ENCODE measurements at places on chromosomes 1 and 21. TPM values are rescaled to one million over a fixed set of nuclear protein-coding genes. Genes with fewer than 3 reads are reported as not detected.

- DNase-seq: no peak
Measured at GRCh38 chr1:28517649-28517999, 11.8 kb downstream of the RCC1 start.

VANGL2 gene
- polyA plus RNA-seq: 10.9 TPM

GRCh38 chr1:10564063-10564462, 89.3 kb downstream of the PEX14 start:
- DNase-seq: no peak

LDLRAD1 gene
- not detected for polyA plus RNA-seq

DNA sequence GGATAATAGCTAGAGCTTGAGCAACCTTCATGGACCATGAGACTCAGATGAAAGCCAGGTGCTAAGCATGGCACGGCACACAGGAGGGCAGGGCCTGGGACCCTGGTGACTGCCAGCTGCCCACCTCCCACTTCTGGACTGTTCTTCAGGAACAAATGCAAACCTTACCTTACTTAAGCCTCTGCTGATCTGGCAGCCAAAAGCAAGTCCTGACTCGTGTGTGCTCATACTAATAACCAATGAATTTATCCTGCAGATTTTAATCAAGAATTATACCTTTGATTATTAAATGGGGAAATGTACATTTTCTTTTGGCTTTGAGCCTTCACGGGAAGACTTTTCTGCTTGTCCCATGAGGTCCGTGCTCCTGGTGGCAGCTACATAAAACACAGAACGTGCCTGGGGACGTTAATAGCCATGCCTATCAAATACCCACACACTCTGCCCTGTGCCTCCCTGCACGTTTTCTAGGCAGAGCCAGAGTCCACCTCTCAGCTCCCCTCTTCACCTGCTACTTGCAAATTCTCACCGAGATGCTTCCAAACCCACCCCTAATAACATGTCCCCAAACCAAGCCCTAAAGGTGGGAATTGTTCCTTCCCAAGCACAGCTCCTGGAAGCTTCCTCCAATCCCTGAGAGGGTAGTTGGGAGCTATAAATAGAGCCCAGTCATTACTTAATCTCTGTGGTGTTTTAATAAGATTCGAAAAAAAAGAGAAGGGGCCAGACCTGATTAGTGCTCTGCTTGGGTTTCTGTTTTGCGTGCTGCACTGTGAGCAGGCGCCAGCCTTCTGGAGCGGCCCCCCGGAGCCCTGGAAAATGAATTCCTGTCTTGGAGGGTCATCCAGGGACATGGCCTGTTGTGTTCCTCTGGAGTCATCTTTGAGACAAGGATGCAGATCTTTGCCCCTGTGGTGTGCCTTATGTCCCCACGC, 33.5 kb downstream of the SLC1A7 start:
- no peak for DNase-seq

LCE1D gene
- polyA plus RNA-seq: not detected

DNA sequence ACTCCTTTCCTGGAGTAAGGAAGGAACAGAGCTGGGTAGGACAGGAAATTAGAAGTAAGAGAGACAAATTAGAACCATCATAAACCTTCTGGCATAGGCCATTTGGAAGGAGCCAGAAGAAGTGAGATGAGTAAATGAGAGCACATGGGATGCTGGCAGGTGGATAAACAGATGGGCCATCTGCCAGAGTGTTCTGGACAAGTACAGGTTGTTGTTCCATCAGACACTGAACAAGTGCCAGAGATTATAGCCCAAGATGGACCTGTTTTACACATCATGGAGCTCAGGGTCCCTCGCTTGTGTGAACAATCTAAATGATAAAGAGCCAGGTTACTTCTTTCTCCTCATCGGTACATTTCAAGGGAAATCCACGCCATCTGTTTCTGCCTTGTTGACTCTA, 200.3 kb downstream of the HHIPL2 start:
- DNase-seq: no peak

GRCh38 chr1:63931468-63931867, 157.7 kb downstream of the ROR1 start:
- DNase-seq: no peak

DNA sequence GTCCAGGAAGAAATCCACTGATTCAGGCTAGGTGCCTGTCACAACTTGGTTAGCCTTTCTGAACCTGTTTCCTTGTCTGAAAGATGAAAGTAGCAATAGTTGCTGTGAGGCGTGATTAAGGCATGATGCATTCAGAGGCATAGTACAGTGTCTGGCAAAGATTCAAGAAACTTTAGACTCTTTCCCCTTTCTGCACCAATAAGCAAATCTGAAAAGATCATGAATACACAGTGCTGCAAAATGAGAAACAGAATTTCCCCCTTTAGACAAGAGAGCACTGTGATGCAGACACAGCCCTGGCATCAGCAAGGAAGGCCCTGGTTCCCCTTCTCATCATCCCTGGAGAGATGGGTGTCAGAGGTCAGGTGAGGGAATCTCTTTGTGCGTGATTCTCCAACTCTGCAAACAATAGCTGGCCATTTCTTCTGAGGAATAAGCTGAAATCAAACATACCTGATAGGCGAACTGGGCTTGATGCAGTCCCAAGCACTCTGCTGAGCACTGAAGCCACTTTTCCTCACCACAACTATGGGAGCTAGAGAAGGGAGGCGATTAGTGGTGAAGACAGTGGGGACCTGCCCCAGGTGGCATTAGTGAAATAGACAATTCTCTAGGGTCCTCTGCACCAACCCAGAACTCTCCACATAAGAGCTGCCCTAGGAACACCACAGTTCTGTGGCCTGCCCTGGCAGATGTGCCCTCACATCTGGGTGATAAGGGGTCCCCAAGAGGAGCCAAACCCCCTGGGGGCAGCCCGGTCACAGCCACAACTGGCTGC, 41.7 kb downstream of the ITPKB start:
- DNase-seq: peak; percentile 74

DNA sequence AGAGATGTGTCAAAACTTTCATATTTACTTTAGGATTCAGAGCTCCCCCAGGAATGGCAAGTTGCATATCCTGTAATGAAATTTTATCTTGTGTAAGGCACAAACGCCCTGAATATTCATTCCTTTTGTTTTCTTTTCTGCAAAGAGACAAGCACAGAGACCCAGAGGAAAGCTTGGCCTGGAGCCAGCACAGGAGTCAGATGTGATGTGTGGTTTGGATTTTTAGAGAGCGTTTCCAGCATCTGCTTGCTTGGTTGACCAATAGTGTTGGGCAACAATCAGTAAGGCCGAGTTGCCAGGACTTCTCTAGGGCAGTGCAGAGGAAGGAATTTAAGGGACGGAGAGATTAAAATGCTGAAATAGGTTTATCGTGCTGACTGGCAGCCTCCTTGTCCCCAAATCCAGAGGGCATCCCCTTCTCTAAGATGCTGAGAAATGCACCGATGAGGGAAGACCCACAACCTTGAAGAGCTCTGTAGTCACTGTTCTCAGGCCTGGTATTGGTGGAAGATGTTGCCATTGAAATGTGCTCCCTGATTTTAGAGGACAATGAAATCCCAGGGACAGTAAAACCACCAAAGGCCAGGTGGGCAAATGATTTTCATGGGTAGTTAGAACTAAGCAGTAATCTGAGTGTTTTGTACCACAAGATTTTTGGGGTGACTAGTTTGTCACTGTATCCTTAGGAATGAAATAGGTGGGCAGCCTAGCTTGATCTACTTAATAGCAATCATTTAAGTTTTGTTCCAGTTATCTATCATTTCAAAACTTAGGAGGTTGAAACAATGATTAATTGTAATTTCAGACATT, 37.9 kb upstream of the RHOU start:
- DNase-seq: no peak

DNA sequence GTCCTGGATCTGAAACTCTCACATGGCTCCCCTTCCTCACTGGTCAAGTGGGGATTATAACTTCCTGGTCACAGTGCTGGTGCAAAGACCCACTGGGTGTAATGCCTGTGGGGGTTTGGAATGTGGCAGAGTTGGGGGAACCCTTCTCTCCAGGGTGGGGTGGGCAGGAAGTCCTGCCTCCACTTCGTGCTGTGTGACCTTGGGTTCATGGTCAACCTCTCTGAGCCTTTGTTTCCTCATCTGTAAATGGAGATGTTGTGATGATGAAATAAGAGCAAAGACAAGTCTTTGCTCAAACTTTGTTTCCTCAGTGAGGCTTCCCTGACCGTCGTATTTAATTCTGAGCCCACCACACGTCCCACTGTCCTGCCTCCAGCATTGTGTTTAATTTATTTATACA, 564.7 kb downstream of the PTPRU start:
- DNase-seq: no peak

- DNase-seq: no peak
Measured at GRCh38 chr1:218982482-218982881, 191.2 kb upstream of the LYPLAL1 start.

CACNA1S gene
- polyA plus RNA-seq: not detected

- DNase-seq: no peak
Measured at GRCh38 chr21:45854690-45855247, 126.8 kb upstream of the COL6A1 start.

SLC1A7 gene
- not detected for polyA plus RNA-seq

DNA sequence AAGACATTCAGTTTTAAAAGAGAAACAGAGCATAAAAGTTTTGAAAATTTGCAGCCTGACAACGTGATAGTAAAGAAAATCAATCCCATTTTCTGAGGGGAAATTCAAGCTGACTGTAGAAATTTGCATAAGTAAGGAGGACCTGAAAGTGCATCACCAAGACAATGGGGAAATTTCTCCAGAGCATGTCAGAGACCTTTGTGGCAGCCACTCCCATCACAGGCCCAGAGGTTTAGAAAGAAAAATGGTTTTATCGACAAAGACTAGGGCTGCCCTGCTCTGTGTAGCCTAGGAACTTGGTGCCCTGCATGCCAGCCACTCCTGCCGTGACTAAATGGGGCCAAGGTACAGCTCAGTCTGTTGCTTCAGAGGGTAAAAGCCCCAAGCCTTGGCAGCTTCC, 1640.2 kb upstream of the PRMT6 start:
- no peak for DNase-seq

DNA sequence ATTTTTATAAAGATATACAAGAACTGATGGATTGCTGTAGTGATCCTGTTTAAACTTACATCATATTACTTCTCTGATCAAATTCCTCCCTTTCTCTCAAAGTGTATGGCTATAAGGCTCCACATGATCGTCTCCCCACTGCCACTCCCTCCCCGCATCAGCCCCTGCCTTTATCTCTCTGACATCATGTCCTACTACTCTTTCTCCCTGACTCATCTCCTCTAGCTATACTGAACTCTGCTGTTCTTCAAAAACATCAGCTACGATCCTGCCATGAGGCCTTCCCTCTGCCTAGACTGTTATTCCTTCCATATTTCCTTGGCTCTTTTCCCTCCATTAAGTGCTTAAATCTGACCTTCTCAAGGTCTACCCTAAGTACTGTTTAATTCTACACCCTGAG, 22.8 kb downstream of the HFM1 start:
- no peak for DNase-seq

DNA sequence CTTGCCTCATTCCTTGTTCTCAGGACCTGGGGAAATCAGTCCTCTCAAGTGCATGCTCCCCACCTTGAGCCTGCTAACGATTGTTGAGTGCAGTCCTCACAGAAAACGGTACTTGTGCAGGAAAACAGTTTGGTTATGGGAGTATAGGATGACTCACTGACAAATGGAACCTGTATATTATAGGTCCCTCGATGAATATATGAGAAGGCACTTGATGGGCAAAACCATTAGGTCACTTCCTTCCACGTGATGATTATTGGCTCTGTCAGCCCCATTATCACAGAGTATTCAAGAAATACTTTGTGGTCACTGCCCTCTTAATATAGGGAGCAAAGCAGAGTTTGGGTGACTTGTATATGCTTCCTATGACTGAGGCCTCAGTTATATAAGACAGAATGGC, 6.2 kb downstream of the CCDC17 start:
- no peak for DNase-seq

EVI5 gene
- 25.4 TPM for polyA plus RNA-seq

Data from keratinocyte (primary cell).